ENCODE measurements at places on chromosomes 12 and 14.

DNA sequence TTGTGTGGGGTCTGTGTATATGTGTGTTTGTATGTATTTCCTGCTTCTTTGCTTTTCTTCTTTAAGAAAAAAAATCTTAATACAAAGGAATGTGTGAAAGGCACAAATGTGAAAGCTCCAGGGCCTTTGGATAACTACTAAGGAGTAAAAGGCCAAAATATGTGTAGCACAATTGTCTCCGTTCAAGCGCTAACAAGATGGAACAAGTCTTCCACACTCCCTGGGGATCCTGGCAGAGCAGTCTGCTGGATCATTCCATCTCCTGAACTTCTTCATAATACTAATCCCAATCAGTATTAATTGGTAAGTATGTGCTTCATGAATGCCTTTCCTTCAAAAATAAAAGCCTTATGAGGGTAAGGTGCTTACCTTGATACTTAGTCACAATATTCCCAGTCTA lies 462.5 kb upstream of the TBX3 start:
- no peak for DNase-seq

DNA sequence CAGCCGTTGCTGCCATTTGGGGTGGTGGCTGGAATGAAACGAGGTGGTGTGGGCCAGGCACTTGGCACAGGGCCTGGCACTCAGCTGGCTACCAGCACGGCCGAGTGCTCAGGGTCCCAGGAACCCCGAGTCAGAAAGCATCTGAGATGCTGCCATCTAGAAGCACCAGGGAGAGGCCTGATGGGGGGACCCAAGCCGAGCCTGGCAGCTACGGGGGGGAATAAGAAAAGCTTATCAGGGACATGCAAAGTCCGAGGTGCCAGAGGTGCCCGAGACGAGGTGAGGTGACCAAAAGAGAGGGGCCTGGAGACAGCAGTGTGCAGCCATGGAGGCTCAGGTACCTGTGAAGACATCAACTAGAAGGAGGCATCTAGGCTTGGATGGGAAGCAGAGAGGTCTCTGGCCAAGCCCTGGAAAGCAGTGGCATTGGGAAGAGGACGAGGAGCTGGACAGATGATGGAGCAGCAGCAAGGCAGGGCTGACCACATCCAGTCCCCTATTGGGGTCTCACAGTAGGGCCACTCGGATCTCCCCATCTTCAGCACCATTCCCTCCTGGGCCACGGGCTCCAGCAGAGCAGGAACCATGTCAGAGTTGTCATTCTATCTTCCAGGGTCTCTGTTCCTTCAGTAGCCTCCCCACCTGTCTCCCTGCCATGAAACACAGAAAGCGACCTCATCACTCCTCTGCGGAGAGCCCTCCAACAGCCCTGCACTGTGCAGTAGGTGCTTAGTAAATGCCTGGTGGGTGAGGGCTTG lies 59.3 kb upstream of the DIO3 start:
- peak; percentile 9 for DNase-seq

- no peak for DNase-seq
Observed at GRCh38 chr12:54138219-54138618, 50.6 kb downstream of the SMUG1 start.

- DNase-seq = no peak
Observed at GRCh38 chr12:82474181-82474797, 116.0 kb downstream of the METTL25 start.

GRCh38 chr14:95577870-95578269 lies 43.0 kb downstream of the GLRX5 start:
- DNase-seq = no peak

DNA sequence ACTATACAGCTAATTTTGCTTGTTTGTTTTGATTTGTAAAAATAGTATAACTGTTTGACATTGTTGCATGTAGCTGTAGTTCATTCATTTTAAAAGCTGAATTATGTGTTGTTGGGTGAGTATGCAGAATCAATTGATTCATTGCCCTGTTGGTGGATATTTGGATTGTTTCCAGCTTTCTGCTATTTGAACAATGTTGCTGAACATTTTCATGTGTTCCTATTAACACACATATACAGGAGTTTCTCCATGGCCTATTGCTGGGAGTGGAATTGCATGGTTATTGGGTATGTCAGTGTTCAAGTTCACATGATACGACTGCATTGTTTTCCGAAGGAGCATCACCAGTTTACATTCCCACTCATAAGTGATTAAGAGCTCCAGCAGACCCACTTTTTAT lies 75.3 kb downstream of the SRGAP1 start:
- no peak for DNase-seq

GRCh38 chr12:7219599-7220243 lies 30.2 kb downstream of the PEX5 start:
- DNase-seq = peak; percentile 63

GRCh38 chr12:6280053-6280469 lies 30.4 kb upstream of the PLEKHG6 start:
- no peak for DNase-seq

DNA sequence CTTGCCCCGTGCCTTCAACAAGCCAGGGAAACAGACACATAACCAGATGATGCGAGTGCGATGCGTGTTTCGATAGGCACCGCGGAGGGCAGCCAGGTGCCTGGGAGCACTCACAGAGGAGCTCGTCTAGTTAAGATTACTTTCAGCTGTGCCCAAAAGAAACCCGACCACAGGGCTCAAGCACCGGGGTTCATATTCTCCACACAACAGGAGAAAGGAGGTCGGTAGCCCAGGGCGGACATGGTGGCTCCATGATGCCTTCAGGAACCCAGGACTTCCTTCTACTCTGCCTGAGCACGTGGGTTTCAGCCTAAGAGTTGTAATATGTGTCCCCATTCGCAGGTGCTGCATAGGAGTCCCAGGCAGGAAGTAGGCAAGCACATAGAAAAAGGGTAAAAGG lies 53.7 kb upstream of the DDX11 start:
- no peak for DNase-seq

DNA sequence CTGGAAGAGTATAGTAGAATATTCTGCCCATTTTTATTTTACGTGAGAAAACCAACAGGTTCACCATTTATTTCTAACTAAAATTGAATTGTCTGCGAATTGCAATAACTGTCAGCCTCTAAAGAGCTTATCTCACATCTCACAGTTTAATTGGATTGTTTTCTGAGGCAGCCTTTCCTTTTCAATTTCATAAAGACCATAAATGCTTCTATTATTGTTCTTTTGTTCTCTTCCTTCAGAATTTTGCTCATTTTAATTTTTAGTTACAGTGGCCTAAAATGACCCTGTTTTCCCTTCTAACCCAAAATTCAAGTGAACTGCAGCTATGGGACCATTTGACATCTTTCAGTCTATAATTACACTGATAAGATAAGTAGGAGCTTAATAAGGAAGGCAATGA lies 147.6 kb downstream of the KLHL28 start:
- DNase-seq = no peak

DNA sequence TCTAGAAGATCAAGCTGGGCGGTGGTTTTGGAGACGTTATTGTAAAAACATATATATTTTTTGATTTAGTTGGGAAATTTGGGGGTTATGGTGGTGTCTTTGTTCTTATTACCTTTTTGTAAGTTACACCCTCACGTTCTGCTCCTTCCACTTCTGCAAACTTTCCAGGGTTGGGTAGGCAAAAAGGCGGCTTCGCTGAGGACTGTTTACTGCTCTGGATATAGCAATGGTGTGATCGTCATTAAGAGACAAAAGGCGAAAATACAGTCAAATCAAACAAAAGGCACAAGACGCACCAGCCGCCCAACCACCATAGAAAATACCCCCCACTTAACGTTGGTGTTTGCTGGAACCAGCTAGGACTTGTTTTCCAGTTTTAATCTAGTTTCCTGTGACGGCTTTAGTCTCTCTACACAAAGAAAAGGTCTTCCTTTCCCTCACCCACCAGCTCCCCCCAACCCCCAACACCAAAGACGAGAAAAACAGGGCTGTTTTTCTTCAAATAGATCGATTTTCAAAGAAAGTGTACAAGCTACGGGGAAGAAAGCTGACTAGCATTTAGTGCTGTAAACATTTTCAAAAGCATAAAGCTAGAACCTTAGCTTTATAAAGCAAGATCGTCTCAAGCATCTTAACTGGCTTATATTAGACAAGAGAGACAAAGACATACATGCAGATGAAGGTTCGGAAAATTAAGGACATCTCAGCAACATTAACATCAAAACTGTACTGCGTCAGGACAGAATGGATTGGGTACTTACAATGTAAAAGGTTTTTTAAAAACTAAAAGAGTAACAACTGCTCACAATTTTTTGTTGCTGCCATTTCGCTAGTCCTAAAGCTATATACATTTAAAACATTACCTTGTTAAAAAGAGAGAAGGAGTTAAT lies 2.0 kb upstream of the SETD1B start:
- DNase-seq = no peak

- no peak for DNase-seq
Observed at GRCh38 chr12:119183942-119184695, 5.4 kb downstream of the HSPB8 start.

- no peak for DNase-seq
Observed at GRCh38 chr14:30420515-30420914, 138.4 kb upstream of the G2E3 start.

- no peak for DNase-seq
Observed at GRCh38 chr14:68770553-68771286, 22.1 kb downstream of the ZFP36L1 start.

DNA sequence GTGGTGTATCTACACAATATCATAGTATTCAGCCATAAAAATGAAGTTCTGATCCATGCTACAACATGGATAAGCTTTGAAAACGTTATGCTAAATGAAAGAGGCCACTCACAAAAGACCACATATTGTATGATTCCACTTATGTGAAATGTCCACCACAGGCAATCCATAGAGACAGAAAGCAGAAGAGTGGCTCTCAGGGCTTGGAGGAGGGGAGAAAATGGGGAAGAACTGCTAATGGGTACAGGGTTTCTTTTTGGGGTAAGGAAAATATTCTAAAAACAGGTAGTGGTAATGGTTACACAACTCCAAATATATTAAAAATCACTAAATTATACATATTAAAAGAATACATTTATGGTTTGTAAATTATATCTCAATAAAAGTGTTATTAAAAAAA lies 16.5 kb downstream of the SCNN1A start:
- no peak for DNase-seq

DNA sequence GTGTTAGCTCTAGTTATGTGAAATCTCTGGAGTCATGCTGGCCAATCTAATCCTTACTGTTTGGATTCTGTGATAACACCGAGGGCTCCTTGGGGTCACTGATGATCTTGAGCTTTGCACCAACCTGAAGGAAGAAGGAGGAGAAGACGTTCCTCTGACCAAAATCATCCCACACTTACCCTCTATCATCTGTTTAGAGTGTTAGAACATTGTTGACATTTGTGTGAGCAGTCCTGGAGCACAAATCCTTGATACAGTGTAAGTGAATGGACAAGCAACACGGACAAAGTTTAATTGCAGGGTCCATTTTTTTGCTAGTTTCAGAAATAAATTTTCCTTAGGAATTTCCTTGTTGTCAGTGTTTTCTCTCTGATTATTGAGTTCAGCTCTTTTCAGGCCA lies 181.7 kb downstream of the AKAP6 start:
- DNase-seq = no peak

DNA sequence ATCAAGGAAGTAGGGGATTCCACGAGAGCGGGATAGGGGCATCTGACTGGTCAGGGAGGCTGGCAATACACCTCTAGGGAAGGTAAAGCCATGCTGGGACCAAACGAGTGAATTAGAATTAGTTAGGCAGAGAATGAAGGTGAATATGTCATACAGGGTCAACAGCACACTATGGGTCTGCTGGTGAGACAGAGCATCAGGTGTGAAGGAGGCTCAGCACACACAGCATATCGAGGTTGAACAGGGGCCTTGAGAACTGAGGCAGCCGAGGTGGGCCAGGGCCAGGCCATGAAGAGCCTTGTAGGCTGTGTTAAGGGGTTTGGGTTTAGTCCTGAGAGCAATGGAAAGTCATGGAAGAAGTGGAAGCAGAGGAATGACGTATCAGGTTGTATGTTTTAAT lies 137.8 kb downstream of the PRKCH start:
- no peak for DNase-seq

DNA sequence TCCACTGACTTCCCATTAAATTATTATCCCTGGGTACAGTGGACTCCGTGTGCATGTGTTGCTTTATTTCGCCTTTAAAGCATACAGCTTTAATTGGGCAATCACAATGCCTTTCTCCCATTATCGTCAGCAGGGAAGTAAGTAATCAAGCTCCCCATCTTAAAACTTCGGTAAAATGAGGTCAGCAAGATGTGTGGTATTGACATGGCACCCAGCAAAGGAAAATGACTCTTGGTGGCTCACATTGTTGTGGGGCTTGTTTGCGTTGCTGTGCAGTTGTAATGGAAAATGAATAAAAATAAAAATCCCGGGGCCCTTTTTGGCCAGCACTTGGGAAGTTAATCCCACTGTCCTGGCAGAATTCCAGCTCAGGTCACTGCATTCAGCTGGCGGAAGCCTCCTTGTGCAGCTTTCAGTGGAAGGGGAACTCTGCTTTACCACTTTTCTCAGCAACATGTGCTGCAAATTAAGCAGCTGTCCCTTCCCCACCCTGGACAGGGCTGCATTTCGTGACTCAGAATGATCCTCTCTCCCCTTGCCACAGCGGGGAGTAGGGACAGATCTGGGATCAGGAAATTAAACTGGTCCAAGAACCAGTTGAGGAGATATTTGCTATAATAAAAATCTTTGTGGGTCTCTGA lies 13.9 kb upstream of the ATP2A2 start:
- peak; percentile 91 for DNase-seq

DNA sequence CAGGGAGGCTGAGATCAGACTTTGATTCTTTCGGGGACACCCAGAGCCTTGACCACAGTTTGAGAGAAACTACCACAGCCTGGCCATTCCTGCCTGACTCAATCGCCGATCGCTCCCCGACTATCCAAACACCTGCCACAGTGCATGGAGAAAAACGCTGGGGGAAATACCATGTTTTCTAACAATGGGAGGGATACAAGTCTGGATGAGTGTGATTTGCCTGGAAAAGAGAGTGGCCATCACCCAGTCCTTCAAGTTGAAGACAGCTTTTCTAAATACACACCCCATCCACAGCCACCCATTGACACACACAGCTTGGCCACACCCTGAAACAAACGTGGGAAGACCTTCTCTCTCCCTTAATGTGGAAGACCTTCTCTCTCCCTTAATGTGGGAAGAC lies 6.7 kb upstream of the VASH1 start:
- no peak for DNase-seq

GRCh38 chr14:68306934-68307789 lies 485.7 kb downstream of the ZFP36L1 start:
- DNase-seq = peak; percentile 48

DNA sequence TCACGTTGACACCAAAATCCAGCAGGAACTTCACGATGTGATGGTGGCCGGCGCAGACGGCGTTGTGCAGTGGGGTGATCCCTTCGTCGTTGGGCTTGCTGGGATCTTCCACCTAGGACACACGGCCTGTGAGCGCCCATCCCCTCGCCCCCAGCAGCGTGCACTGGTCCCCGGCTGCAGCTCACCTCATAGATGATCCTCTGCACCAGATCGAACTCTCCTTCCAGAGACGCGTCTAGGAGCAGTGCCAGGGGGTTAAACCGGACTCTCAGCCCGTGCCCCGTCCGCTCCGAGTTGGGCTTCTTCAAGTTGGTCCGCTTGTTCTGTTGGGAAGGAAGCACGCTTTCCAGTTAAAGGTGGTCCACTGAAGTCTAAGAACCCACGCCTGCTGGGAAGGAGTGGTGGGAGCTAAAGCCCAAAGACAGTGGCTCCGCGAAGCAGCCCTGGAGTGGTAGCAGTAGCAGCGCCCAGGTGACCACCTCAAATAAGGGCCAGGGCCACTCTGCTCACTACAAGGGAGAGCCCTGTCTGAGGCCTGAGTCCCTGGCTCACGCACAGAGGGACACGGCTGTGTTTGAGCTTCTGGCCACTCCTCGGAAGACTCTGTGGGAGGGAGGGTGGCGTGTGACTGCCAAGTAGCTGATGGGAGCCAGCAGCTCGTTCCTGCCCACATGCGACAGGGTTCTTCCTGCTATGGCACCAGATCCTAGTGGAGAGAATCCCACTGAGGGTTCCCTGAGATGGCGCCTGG lies 23.3 kb downstream of the ZFYVE21 start:
- no peak for DNase-seq

Data from right hindlimb (tissue), 1 donor.